ENCODE measurements at places on chromosomes 1 and 21.

GRCh38 chr1:95179205-95179986 is 54.6 kb upstream of the RWDD3 start:
- no peak for DNase-seq

DNA sequence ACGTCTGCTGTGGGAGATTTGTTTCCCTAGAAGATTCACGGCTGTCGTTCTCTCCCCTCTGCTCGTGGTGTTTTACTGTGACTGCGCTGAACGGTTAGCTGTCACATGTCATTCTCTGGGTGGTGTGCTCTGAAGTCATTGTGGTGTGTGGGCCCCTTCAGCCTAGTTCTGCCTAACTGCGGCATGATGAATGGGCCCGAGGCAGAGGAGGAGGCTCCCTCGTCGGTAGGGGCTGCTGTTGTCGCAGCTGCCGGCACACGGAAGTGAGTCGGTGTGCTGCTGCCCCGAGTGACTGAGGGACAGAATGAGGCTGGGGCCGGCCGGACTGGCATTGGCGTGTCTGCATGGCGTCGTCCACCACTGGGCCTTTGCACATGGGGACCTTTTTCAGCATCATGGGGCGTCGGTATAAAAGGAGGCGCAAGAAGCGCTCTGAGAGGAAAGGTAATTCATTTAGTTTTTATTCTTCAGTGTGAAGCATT is 77.9 kb downstream of the ADARB1 start:
- DNase-seq, result peak; percentile 44

- DNase-seq, result no peak
Observed at GRCh38 chr1:40281853-40282252, 23.8 kb downstream of the ZMPSTE24 start.

GRCh38 chr1:232699814-232700213 is 69.9 kb upstream of the SIPA1L2 start:
- no peak for DNase-seq

DNA sequence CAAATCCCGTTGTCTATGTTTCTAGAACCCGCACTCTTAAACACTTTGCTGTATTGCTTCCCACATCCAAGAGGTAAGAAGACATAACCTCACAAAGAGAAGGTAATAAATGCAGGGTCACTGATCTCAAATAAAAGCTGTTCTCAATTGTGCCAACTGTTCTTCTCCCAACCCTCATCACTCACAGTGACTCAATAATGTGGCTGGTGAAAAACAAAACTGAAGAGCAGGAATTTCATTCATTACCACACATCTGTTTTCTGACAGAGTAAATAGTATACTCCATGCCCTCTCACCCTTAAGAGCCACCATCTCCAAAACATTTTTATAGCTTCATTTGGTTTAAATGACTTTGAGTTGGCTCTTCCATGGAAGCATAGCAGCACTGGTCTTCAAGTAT is 6.2 kb upstream of the ERICH3 start:
- no peak for DNase-seq

GRCh38 chr1:175154629-175155472 is 37.7 kb downstream of the KIAA0040 start:
- peak; percentile 74 for DNase-seq

- DNase-seq, result no peak
Observed at GRCh38 chr1:39384305-39384704, 107.1 kb upstream of the BMP8A start.

DNA sequence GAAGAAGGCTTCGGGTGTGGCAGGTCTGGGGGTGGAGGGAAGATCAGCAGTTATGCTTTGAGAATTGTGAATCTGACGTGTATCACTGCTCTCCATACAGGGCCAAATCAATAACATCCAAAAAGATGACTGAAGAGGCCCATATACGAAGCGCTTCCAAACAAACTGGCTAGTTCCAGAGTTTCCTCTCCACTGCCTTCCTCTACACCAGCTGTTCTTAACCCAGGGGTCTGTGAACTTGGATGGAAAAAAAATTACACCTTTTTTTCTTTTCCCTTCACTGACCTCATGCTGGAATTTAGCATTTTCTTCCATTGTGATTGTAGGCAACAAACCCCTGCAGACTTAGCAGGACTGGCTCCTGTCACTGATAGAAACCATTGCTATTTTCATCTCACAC is 77.1 kb upstream of the NBL1 start:
- no peak for DNase-seq

- no peak for DNase-seq
Observed at GRCh38 chr1:51414811-51415210, 84.4 kb upstream of the TTC39A start.

GRCh38 chr21:45452696-45453307 is 47.8 kb downstream of the COL18A1 start:
- DNase-seq, result no peak

DNA sequence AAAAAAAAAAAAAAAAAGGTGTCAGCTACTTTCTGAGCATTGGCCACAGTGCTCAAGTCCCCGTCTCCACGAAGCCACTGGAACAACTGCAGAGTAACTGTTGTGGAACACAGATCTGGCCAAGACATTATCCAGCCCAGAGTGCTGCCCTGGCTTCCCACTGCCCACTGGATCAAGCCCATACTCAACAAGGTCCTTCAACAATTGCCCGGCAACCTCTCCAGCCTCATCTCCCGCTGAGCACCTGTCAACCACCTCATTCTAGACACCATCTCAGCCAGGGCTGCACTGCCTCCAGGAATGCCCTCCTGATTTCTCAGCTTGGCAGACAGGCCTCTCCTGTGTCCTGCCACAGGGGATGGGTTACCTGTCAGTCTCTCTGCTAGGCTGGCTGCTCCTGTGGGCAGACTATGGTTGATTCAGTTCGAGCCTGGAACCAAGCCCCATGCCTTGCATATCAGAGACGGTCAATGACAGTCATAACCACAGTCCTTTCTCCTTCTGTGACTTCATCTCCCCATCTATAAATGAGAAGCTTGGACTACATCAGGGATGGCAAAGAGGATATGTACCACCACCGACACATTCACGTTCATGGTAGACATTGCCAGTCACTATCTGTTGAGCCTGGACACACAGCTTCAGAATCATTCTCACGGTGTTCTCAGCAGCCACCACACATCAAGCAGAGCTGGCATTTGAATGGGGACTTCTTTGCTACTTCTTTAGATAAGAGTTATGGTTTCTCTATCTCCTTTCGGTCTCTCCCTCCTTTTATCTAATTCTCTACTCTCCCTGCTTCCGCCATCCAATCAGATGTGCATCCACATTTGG is 76.9 kb downstream of the MRPL37 start:
- no peak for DNase-seq

DNA sequence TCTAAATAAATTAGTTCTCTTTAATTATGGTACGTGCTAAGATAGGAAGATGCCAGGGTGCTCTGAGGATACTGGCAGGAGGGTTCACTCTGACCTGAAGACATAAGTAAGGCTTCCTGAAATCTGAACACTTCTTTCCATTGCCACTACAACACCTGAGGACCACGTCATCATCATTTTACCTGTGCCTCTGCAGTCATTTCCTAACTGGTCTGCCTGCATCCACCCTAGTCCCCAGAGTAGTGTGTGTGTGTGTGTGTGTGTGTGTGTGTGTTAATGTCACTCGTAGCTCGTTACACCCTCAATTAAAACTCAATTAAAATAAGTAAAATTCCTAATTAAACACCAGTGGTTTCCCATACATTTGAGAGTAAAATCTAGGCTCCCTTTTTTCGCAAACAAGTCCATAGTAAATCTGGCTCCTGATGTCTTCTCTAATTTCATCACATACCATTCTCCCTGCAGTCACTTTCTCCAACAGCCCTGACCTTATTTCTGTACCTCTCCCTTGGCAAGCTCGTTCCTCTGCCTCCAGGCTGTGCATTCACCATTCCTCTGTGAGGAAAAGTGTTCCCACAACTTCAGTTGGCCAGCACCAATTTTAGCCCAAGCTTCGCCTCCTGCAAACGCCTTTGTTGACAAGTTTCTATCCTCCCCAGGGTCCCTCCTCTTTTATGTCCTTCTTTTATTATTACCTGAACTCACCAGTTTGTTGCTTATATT is 8.7 kb downstream of the IL12RB2 start:
- DNase-seq, result no peak

Measured in stimulated activated CD4-positive, alpha-beta T cell treated with anti-CD3 and anti-CD28 coated beads, Interleukin-2, amount 100 ng/mL, for 48 hours (primary cell).